ENCODE measurements at places on chromosomes 13 and 19. TPM values are rescaled to one million over a fixed set of nuclear protein-coding genes. Genes with fewer than 3 reads are reported as not detected.

The CYP2B6 gene
- total RNA-seq, result not detected

GRCh38 chr13:32041429-32041828, 9.9 kb downstream of the FRY start:
- no peaks in the 10 kb centered on the region for H3K4me1 ChIP-seq
- no peak for DNase-seq
- no peak overlapping the region for H3K27ac ChIP-seq
- H3K27me3 ChIP-seq, result no peaks in the 10 kb centered on the region
- no peak overlapping the region for H3K4me3 ChIP-seq
- no peaks in the 10 kb centered on the region for H3K36me3 ChIP-seq

GRCh38 chr19:15584541-15585115, 30.4 kb upstream of the CYP4F8 start:
- peak; percentile 71 for DNase-seq
- H3K4me3 ChIP-seq, result peak overlapping the region; percentile 35
- no peaks in the 10 kb centered on the region for H3K36me3 ChIP-seq
- H3K4me1 ChIP-seq, result no peaks in the 10 kb centered on the region

The GRIK5 gene
- total RNA-seq, result 2.5 TPM

- no peaks in the 10 kb centered on the region for H3K4me1 ChIP-seq
- H3K4me3 ChIP-seq, result no peak overlapping the region
- no peaks in the 10 kb centered on the region for H3K27me3 ChIP-seq
These were observed 196.2 kb upstream of the ZNF536 start for GRCh38 chr19:30175987-30176386.

The PINLYP gene
- 0.40 TPM for total RNA-seq

The KLF1 gene
- not detected for total RNA-seq

The LENG8 gene
- 644 TPM for total RNA-seq

- H3K27ac ChIP-seq, result no peak overlapping the region
- H3K27me3 ChIP-seq, result no peaks in the 10 kb centered on the region
- DNase-seq, result no peak
- no peaks in the 10 kb centered on the region for H3K36me3 ChIP-seq
- no peaks in the 10 kb centered on the region for H3K4me1 ChIP-seq
These were observed 16.5 kb upstream of the RNF17 start for GRCh38 chr13:24747248-24748060.

The NAXD gene
- total RNA-seq, result 22.5 TPM

All from naive thymus-derived CD4-positive, alpha-beta T cell (primary cell).